ENCODE measurements at places on chromosomes 5 and 9.

DNA sequence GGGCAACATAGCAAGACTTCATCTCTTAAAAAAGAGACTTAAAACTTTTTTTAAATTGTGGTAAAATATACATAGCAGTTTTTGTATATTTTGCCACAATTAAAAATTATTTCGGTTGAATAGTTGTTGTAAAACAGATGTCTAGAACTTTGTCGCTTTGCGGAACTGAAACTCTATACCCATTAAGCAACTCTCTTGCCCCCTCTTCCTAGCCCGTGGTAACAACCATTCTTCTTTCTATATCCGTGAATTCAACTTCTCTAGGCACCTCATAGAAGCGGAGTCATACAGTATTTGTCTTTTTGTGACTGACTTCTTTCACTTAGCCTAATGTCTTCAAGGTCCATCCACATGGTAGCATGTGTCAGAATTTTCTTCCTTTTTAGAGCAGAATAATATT, 43.3 kb downstream of the SPARC start:
- no peak for DNase-seq

- peak; percentile 48 for DNase-seq
These were observed 820 bp upstream of the NFX1 start for GRCh38 chr9:33289496-33289895.

GRCh38 chr9:36625006-36625615, 52.4 kb downstream of the MELK start:
- no peak for DNase-seq

DNA sequence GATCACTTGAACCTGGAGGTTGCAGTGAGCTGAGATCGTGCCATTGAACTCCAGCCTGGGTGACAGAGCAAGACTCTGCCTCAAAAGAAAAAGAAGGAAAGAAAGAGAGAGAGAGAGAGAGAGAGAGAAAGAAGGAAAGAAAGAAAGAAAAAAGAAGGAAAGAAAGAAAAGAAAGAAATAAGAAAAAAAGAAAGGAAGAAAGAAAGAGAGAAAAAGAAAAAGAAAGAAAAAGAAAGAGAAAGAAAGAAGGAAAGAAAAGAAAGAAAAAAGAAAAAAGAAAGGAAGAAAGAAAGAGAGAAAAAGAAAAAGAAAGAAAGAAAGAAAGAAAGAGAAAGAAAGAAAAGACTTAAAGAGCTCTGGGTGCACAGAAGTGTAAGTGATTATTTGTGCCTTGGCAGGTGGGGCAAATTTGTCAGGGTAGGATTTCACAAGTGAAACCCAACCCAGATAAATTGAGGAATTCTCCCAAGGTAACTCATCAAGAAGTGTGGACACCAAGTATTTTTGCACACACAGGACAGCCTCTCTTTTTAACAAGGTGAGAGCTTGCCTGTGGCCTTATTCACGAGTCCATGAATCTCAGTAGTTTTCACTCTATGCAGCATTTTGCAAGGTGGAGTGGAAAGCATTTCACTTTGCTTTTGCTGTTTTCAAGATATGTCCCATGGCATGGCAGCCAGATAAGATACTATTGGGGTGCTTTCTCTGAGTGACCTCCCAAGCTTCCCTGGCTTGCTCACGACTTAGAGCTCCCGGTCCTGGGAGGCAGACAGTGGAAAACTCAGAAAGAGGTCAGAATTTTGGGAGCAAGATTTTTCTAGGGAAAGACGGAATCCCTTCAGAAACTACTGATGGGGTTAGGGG, 57.8 kb downstream of the C9orf153 start:
- DNase-seq = no peak

GRCh38 chr5:117954331-117954730, 1034.0 kb downstream of the DTWD2 start:
- DNase-seq = no peak

DNA sequence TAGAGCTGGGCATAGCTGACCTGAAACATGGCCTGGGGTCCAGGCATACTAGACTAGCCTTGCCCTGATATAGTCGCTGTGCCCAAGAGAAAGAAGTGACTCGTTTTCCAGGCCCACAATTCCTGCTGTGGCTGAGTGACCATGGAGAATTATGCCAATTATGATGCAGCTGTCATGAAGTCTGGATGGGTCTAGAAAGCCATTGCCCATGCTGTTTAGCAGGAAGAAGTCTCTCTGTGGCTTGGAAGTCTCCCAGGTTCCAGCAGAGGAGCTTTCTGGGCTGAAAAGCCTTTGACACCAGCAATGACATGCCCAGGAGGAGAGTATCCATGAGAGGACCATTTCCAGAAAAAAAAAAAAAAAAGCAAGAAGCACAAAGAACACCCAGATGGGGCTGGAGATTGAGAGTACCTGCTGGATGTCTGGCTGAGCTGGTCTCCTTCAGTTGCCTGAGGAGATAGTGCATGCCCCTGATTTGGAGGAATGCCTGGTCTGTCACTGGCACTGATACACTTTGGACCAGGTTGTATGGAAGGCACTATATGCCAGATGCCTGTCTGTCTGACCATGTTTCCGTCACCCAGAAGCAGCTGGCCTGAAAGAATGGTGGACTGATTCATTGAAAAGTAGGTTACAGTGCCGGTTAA, 128.0 kb upstream of the EPB41L4A start:
- DNase-seq = no peak

GRCh38 chr9:9556865-9557803, 1055.7 kb downstream of the PTPRD start:
- no peak for DNase-seq

GRCh38 chr5:159424123-159424522, 93.8 kb upstream of the IL12B start:
- no peak for DNase-seq

- no peak for DNase-seq
These were observed 118.2 kb downstream of the KLHL3 start for GRCh38 chr5:137617528-137618205.

GRCh38 chr5:75993643-75994520, 89.3 kb upstream of the SV2C start:
- DNase-seq = no peak

DNA sequence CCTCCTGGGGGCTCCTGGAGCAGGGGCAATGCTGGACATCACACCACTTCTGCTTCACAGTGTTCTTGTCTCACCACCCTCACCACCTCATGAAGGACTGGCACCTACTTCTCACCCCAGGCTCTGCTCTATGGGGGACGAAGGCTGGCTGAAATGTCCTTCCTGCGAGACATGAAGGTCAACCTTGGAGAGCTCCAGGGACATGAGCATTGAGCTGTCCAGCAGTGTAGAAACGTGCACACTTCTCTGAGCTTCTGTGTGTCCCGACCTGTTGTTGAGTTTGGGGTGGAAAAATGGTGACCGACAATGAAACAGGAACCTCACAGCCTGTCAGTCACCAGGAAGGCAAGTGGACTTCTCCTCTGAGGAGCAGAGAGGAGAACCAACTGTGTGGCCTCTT, 68.6 kb upstream of the ADAMTS16 start:
- DNase-seq = no peak

DNA sequence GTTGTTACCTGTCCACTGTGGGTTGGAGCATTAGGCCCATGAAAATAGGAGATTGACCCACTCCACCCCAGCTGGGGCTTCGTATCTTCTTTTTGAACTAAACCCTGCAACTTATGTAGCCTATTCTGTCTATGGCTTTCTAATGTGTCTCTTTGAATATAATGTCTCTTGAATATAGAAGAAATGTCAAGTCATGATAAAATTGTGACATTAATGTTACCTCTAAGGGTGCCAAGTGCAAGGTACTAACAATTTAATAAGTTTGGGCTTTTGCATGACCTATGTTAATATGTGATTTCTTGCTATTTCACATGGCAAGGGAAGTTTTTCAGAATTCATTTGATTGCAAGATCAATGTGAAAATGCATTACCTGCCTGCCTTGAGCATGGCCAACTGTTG, 40.4 kb upstream of the PUM3 start:
- DNase-seq = no peak

DNA sequence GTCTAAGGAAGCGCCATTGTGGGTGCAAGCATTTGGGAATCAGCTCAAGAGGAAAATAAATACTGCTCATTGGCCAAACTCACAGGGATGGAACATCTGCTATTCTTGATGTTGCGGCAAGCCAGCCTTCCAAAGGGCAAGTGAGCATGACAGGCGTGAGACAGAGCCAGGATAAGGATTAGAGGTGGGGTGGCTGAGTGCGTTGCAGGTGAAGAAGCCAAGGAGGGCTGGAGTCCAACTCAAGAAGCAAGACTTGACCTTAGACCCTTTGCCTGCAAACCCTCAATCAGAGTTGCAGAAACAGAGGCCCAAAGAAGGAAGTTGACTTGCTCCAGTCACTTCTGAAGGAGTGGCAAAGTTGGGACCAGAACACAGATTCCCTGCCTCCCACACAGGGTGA, 79.4 kb downstream of the WWC1 start:
- no peak for DNase-seq

- DNase-seq = no peak
These were observed 120.1 kb upstream of the ACO1 start for GRCh38 chr9:32264170-32264864.

- DNase-seq = no peak
These were observed 904 bp downstream of the RPL12 start for GRCh38 chr9:127450243-127450760.

GRCh38 chr9:5384436-5384835, 44.8 kb upstream of the RLN1 start:
- DNase-seq = no peak

GRCh38 chr5:89934069-89934468, 475.5 kb downstream of the CETN3 start:
- DNase-seq = no peak

GRCh38 chr9:125579030-125579932, 127.7 kb downstream of the MAPKAP1 start:
- DNase-seq = no peak

DNA sequence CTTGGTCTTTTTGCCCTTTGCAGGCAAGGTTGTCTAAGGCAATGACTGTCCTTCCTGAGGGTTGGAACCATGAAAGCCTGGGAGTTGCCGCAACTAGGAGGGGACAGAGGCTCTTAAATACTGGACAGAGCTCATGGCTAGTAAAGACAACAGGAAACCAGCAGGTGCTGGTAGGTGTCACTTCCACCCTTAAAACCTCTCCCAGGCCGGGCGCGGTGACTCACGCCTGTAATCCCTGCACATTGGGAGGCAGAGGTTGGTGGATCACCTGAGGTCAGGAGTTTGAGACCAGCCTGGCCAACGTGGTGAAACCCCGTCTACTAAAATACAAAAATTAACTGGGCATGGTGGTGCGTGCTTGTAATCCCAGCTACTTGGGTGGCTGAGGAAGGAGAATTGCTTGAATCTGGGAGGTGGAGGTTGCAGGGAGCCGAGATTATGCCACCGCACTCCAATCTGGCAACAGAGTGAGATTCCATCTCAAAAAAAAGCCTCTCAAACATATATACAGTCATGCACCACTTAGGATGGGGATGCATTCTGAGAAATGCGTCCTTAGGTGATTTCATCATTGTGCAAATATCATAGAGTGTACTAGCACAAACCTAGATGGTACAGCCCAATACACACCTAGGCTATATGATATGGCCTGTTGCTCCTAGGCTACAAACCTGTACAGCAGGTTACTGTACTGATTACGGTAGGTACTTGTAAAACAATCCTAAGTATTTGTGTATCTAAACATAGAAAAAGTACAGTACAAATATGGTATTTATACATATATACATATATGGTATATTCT, 102.7 kb downstream of the HSPA4 start:
- no peak for DNase-seq

DNA sequence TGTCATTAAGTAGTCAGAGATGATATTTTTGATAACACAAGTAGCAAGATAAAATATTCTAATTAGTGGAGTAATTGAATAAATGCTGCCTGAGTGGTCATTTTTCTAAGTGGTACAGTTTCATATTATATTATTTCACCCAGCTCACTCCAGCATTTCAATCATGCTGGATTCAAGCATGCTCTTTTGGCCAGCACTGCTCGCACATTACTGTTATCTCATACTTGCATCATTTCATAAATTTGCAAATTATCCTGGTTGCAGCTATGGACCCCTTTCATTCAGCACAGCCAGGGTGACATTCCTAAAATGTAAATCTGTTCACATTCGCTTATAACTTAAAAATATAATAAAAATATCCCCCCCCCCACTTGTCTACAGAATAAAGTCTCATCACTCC, 520.8 kb upstream of the CYLC2 start:
- no peak for DNase-seq

DNA sequence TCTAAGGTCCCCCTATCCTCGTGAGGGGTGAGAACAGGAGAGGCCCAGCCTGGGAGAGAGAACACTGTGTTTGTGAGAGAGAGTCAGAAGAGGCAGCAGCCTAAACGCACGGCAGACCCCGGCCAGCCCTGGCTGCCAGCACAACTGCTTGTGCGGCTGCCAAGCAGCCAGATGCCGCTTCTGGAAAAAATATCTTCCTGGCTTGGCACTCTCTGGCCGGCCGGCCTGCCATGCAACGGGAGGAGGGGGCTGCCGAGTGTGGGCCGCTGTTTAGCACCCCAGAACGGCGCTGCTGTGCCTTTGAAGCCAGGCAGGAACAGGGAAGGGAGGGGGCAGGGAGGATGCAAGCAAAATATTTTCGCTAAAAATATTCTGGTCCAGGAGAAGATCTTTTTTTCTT, 105.0 kb downstream of the FGF18 start:
- DNase-seq = no peak

DNA sequence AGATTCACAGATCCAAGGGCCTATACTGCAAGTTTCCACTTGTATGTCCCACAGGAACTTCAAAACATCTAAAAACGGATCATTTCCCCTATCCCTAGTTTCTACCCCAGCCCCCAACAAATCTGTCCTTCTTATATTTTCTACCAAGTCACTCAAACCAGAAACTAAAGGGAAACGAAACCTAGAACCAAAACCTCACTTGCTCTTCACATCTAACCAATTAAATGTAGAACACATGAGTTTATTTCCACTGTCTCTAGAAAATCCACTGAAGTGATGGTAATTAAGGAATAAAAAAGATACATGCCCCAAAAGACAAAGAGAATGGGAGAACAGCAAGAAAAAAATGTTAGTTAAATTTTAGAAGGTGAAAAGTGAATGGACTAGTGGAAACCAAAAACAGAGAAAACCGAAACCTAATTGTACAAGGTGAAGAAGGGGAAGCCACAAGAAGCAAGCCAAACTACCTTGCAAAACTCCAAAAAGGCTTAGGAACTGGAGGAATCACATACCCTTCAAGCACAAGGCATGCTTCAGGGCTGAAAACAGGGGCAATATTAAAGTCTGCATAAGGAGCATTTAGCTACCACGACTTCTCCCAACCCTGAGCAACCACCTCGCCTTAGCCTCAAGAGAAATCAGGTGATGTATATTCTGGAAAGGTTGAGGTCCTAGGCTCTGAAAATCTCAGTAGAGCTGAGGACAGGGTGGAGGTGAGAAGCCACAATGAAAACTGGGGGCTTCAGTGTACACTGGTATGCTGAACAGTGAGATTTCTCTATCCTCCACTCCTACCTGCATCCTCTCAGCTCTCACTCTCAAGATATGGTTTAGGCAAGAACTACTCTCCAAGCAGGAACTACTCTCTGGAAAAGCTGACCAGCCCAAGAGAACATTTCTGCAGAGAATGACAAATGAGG, 11.1 kb downstream of the SMU1 start:
- DNase-seq = no peak

- DNase-seq = no peak
These were observed 53.0 kb upstream of the PHYKPL start for GRCh38 chr5:178285399-178286225.
